Neuronal stem cell (in vitro differentiated cells): ENCODE measurements at places on chromosomes 3 and 15.

- no peak for DNase-seq
Measured at GRCh38 chr15:43091859-43092258, 14.0 kb downstream of the UBR1 start.

GRCh38 chr3:12716605-12717151 is 42.4 kb downstream of the TMEM40 start:
- DNase-seq: no peak

GRCh38 chr3:23659274-23659673 is 146.5 kb upstream of the UBE2E1 start:
- DNase-seq: no peak

DNA sequence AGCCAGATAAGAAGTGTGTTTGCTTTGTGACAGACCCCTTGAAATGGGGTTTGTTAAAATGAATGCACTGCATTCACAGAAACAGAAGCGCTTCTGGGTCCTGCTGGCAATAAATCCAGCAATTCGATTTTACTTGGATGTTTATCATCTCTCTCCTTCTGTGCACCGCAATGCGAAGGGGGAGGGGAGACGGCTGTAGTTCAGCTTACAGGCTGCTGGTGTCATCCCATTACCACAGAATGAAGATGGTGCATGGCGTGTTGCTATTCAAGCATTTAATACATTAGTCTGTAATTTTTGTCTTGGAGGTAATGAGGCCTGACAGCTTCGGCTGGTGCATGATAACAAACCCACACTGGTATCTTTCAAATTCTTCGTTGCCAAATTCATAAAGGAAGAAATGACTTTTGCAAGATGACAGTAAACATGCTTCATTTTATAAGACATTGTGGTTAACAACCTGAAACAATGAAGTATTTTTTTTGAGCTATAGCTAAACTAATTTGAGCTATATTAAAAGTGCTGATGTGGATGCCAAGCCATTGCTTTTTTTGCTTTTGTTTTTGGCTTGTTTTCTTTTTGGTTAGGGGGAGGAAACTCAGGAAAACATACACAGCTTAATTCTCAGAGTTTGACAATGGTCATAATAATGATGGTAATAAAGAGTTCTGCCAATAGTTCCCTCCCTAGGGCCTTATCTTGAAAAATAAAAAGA is 418.3 kb downstream of the OTOL1 start:
- DNase-seq: peak; percentile 36

- DNase-seq: peak; percentile 67
Measured at GRCh38 chr15:80776420-80777045, 2.6 kb upstream of the CEMIP start.

- DNase-seq: no peak
Measured at GRCh38 chr3:77726517-77726916, 686.6 kb downstream of the ROBO2 start.

DNA sequence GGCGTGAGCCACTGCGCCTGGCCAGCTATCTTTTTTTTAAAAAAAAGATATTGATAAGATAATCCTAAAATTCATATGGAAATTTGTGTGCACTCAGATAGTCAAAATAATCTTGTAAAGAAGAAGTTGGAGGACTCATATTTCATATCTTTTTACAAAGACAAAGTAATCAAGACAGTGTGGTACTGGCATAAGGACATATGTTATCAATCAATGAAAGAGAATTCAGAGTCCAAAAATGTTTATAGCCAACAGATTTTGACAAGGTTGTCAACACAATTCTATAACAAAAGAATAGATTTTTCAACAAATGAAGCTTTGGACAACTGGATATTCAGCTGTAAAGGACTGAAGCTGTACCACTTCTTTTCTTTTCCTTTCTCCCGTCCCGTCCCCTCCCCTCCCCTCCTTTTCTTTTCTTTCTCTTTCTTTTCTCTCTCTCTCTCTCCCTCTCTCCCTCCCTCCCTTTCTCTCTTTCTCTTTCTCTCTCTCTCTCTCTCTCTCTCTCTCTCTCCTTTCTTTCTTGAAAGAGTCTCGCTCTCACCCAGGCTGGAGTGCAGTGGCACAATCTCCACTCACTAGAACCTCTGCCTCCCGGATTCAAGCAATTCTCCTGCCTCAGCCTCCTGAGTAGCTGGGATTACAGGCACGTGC is 126.8 kb downstream of the GSK3B start:
- DNase-seq: no peak

GRCh38 chr3:76942101-76942500 is 97.8 kb upstream of the ROBO2 start:
- DNase-seq: no peak

DNA sequence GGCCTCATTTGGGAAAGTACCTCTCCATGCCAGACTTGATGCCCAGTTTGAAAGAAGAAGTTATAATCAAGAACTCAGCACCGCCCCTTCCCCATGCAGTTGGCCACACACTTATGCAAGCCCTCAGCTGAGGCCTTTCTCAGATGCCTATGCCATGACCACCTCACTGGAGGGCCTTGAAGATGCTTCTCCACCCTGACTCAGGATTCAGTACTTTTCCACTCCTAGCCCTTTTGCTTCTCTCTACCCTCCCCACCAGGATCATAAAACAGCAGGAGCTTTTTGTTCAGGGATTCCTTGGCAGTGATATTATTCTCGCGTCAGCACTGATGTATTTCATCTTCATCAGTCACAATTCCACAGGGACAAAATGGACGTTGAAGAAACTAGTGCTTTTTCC is 313.5 kb downstream of the PYDC2 start:
- DNase-seq: no peak

- peak; percentile 57 for DNase-seq
Measured at GRCh38 chr15:26866298-26867199, at the start of gene GABRA5. TSS of gene GABRA5 (plus strand) at chr15:26867062. CDS start at chr15:26869249, 2,187 bp downstream.

DNA sequence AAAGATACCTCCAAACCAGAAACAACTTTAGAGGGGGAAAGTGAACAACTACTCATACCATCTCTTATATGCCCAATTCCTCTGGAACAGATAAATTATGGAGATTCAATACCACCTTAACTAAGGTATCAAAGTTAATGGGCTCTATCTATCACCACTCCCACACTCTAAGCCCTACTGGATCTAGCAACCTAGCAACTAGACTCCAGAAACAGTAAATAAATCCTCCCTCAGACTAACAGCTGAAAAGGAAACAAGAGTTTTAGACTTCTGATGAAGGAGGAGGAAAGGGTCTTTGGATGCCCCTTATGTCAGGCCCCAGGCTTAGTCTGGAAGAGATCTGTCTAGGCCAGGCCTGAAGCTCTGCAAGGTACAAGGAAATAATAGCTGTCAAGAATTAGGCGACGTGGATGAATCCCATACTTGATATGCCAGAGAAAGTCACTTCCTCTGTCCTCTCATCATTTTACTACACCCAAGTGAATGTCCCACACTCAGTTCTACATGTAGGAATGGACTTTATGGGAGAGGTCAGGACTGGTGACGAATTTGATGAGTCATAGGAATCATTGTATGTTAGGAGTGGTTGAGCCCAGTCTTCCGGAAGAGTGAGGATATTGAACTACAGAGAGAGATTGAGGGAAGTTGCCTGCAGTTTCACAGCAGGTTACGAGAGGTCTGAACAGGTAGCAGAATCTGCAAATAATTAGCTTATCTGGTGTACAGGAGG is 113.8 kb downstream of the AKAP13 start:
- no peak for DNase-seq

- DNase-seq: no peak
Measured at GRCh38 chr3:46369675-46370132, 1.0 kb upstream of the CCR5 start.

- no peak for DNase-seq
Measured at GRCh38 chr3:128195802-128196201, 42.5 kb downstream of the EEFSEC start.

DNA sequence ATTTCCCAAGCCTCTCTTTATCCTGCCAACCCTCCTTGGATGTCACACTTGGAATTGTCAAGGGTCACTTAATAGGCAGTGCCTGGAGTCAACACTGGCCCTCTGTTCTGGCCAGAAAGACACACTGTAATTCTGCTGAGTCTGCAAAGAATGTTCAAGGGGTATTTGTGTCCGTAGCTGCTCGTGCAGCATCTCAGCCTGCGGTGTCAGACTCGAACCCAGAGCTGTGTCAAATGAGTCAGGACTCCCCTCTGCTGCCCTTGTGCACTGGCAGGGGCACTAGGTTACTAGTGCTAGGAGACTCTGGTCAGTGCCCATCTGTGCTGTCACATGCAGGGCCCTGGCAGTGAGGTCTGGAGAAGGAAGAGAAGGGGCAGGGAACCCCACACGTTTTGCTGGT is 795 bp upstream of the AHSG start:
- no peak for DNase-seq

GRCh38 chr3:145182196-145182911 is 978.6 kb downstream of the PLOD2 start:
- DNase-seq: no peak

DNA sequence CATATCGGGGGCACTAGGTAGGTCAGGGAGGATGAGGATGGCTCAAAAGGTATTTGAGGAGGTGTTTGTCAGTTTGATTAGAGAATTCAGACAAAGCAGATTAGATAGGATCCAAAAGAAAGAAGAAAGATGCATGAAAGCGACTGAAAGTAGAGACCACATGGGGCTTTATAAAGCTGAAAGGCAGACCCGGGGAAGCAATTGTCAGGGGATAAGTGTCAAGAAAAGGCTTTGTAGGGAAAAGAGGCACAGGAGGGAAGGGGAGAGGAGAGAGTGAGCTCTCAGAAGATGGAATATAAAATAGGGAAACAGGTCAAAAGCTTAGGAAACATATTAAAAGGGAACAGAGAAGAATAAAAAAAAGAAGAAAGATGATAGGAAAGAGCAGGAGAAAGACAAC is 308.2 kb upstream of the RORA start:
- DNase-seq: peak; percentile 41

DNA sequence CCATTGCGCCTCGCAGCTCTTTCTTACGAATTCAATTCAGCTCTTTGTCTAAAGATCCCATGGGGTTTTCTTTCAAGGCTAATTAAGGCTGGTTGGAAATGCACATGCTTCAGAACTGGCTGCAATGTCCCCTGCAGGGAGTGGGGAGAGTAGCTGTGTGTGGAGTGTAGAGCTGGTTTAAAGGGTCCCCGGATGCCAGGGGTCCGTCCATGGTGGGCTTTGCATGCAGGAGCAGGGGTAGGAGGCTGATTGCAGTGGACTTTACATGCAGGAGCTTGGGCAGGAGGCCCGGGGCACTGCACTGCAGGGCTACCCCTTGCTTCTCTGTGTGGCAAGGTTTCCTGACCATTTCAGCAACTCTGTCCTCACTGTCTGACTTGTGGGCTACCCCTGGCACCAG is 261.6 kb upstream of the LYSMD4 start:
- peak; percentile 63 for DNase-seq

- DNase-seq: peak; percentile 6
Measured at GRCh38 chr15:59138243-59138642, 33.3 kb downstream of the CCNB2 start.

DNA sequence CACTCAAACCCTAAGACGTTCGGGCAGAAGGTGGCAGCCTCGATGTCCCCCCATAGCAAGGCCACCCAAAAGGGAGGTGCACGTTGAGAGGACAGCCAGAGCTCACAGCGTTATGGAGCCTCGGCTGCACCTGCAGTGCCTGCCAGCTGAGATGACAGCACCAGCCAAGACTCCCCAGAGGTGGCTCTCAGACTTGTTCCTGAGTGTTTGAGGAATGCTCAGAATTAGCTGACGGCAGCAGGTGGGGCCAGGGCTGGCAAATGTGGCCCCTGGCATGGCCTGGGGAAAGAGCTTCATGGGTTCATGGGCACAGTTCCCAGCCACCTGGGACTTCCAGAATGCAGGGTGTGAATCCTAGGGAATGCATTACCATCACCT is 177.8 kb downstream of the KLF13 start:
- no peak for DNase-seq

DNA sequence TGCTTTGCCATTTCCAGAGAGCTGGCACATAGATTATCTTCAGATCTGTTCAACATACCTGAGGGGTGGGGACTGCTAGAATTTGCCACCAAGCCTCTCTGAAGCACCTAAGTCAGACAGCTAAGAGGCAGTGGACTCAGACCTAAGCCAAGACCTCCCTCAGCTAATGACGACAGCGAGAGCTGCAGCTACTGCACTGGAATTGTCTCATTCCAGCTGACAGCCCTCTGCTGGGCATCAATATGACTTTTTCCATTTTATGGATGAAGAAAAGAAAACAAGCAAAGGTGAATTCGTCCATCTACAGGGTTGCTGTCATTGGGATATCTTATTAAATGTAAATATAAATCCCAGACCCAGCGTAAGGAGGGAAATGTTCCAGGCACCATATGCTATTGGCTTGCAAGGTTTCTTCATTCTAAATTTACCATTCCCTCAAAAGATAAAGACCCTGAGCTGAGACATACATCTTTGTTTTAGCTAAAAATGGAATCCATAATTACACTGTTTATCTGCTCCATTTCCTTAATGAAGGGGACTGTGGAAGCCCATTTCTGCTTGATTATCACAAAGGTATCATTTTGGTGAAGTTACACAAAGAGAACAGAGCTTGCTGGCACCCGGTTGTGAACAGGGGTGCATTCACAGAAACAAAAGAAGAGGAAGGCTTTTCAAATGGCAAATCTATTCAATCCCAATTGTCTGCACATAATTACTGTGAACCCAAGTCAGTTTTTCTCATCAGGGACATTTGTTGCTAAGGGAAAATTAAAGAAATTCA is 85.5 kb upstream of the LRTM1 start:
- no peak for DNase-seq

DNA sequence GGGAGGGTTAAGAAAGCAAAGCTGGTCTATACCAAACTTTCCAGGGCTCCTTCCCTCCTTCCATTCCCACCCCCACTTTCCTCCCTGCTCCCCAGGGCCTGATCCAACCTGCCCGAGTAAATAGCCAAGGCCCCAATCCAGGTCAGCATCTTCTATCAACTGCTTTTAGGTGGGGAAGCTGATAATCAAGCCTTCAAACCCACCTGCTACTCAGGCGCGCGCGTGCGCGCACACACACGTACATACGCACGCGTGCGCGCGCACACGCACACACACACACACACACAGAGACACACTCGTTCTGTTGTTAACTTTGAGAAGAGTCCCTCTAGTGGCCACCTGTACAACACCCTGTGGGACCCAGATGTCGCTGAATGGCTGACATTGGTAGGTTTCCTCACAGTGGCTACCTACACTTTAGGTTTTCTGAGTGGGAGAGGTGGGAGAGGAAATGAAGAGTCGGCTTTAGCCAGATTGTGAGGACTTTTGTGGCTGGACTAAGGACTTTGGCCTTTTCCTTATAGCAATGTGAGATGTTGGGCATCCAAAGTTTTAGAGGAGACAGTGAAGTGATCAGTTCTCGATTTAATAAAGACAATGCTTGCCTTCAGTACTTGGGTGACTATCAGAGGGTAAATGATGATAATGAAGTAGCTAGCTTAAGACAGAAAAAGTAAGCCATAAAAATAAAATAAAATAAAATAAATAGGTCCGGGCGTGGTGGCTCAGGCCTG is 179.9 kb upstream of the C2CD4B start:
- DNase-seq: peak; percentile 68
